ENCODE measurements at places on chromosomes 6 and 20.
A peak's percentile ranks its signal among the peaks of the same experiment; 100 is the strongest.

DNA sequence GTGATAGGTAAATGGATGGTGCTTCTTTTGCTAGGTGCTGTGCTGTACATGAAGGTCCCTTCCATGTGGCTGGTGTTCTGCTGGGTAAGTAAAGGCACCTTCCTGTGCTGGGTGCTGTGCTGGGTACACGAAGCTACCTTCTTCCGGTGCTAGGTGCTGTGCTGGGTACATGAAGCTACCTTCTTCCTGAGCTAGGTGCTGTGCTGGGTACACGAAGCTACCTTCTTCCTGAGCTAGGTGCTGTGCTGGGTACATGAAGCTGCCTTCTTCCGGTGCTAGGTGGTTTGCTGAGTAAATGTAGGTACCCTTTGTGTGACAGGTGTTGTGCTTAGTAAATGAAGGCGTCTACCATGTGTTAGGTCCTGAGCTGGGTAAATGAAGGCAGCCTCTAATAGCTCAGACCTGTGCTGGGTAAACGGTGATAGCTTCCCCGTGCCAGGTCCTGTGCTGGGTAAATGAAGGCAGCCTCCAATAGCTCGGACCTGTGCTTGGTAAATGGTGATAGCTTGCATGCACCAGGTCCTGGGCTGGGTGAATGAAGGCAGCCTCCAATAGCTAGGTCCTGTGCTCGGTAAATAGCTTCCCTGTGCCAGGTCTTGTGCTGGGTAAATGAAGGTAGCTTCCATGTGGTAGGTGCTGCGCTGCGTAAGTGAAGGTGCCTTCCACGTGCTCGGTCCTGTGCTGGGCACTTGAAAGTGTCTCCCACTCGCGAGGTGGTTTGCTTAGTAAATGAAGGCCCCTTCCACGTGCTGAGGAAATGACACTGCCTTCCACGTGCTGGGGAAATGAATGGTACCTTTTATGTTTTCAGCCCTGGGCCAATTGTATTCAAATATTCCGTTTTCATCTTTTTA is 115.5 kb downstream of the ERMARD start:
- no peak for DNase-seq

GRCh38 chr20:14445902-14446301 is 108.5 kb upstream of the FLRT3 start:
- no peak for DNase-seq

DNA sequence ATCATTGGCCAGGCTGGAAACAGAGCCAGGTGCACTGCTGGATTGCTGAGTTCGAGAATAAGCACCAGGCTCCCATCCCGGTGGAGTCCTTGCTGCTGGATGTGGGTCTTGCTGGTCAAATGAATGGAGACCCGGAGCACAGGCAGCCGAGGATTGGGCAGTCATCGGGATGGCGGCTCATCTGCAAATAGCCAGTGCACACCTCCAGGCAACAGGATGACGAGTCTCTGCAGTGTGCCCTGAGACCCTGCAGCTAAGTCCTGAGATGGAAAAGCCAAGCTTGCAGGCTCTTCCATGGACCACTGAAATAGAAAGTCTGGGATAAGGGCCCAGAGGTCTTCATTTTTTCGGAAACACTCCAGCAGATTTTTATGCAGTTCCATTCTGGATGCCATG is 143.5 kb downstream of the WDR27 start:
- no peak for DNase-seq

DNA sequence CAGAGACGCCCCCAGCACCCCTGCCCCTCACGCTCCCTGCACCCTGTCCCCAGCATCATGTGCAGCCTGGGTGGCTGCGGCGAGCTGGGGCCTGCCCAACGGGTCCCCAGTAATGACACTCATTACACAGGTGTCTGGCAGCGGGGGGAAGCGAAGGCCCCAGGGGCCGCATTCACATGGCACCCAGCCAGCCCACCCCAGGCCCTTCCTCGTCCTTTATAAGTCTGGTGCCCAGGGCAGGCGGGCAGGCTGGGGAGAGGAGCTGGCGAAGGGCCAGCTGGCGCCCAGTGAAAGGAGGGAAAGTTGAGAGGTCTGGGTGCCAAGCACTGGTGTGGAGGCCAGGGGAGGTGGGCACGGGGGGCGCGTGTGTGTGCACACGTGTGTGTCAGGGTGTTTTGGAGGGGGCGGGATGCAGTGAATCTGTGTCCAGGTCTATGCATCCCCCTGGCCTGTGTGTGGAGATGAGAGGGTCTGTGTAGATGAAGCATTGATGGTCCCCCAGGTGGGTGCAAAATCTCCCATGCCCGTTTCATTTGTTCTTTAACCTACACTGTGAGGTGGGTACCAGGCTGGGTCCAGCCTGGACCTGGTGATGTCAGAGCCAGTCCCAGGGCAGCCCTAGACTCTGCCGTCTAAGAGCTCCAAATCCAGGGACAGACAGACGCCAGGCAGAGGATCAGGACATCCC is 105.3 kb downstream of the CEBPB start:
- DNase-seq, result no peak

- no peak for DNase-seq
Measured at GRCh38 chr20:58001381-58001780, 227.1 kb downstream of the ANKRD60 start.

GRCh38 chr6:28659250-28659566 is 133.5 kb downstream of the GPX5 start:
- DNase-seq, result no peak

- DNase-seq, result no peak
Measured at GRCh38 chr6:10769419-10769818, 21.8 kb downstream of the TMEM14B start.

DNA sequence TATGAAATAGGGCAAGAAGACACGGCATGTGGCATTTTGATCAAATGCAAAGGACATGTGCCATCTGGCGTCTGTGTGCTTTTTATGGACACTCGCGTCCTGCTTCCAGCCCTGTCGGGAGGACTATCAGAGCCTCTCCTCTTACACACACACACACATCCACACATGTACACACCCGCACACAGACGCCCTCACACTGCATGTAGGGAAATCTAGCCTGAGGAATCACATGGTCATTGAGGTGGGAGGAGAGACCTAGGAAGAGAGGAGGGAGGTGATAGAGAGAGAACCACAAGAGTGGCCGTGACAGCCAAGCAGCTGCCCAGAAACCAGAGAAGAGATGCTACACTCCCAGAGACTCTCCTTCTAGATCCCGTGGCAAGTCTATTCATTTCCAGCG is 105.9 kb upstream of the CDYL start:
- DNase-seq, result no peak

DNA sequence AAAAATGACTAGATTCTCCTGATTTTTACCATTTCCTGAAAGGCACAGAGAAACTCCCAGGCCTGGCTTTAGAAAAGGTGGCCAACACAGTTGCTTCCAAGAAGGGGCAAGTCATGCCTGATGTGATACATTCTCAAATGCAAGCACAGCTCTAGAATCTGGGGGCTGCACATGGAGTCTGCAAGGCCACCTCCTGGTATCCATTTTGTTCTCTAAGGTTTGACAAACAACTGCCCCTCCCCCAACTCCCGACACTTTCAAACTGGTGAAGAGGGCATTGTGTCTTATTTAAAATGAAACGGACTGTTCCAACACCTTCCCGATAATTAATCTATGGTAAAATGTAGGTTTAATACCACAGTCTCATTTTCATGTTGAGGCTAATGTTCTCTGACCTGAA is 220.2 kb upstream of the CEP162 start:
- no peak for DNase-seq

DNA sequence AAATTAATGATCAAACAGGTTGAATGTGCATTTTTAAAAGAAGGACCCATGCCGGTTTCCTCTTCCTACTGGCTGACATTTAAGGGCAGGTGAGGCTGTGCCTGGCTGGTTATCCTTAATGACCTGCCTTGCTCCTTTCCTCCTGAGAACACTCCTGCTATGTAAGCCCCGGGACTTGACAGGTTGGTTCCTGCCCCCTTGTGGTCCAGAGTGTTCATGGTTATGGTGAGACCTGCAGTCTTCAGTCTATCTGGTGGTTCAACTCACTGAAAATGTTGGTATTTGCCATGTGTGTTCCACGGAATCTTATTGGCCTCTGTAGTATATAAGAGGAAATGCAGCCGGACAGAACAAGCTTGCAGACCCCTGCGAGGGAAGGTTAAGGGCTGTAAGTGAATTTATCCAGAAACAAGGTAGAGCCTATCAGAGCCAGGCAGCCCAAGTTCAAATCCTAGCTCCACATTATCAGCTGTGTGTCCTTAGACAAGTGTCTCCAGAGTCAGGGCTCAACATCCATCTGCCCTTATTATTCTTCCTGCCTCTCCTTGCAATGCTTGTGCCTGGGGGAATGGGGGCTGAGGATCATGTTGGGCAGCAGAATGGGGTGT is 5.2 kb upstream of the BPIFA3 start:
- DNase-seq, result peak; percentile 11

DNA sequence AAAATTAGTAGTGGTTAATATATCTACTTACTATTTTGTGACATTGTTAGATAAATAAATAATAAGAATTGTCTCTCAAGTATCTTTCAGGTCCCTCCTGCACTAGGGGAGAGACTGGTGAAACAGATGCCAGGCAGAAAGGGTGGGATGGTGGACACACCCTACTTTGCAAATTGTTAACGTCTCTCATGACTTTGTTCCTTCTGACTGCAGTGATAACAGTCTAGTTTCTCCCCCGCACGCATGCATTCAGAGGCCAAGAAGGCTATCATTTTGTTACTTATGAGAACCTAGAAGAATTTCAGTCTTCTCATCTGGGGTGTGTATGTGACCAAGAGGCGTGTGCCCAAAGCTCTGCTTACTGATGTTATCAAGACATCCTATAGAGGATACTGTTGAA is 152.3 kb downstream of the EDN1 start:
- no peak for DNase-seq

- no peak for DNase-seq
Measured at GRCh38 chr6:96073555-96073954, 57.8 kb downstream of the FUT9 start.

DNA sequence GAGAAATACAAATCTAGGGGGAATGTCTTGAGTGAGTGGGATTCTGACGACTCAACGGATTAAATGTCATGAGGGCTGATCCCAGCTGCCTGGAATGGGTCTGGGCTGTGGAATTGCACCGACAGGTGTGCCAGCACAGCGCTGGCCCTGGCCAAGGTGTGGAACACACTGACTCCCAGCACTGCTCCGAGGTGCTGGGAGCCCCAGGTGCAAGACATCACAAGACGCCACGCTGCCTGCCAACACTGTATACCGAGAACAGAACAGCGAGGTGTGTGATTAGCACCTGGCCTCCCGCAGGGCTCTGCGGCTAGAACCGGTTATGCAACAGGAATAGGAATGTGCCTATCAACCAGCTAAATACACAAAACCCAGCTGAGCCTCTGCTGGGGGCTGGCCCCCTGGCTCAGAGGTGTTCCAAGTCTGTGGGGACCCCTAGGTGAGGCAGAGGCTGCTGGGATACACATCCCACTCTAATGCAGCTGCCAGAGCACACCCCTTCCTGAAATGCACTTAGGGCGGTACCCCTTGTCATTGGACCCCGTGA is 24.8 kb upstream of the APMAP start:
- DNase-seq, result no peak

DNA sequence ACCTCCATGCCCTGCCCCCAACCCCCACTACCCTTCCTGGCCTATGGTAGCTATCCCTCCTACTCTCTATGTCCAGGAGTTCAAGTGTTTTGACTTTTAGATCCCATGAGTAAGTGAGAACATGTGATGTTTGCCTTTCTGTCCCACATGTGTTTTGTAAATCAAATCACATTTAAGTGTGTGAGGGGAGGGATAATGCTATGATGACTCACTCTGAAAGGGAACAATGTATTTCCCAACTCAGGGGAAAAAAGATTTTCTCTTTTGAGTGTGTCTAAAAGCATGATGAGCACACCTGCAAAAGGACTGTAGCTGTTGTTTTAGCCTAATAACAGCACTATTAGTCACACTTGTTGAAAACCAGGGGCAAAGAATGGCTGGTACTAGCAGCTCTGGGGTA is 193.7 kb downstream of the GJA10 start:
- DNase-seq, result no peak

GRCh38 chr6:107128175-107128574 is 12.9 kb upstream of the BEND3 start:
- no peak for DNase-seq

GRCh38 chr6:10730254-10730653 is 7.4 kb downstream of the TMEM14C start:
- DNase-seq, result no peak

DNA sequence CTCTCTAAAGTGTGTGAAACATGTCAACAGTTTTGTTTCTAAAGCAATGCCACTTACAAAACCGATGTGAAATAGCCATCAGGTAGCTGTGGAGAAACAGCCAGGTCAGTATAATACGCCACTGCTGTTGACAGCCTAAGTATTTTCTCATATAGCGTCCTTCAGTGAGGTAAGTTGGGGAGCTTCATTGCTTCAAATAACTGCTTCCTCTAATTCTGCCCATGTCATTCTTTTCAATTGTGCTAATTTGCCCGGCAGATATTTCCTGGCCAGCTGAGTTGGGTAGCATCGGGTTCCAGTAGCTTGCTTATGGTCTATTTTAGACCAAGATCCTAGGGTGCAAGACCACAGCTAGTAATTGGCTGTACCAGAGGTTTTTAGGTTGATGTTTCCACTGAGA is 2.1 kb upstream of the ARMC2 start:
- DNase-seq, result no peak

GRCh38 chr6:37099442-37099841 is 70.5 kb upstream of the PIM1 start:
- DNase-seq, result no peak

DNA sequence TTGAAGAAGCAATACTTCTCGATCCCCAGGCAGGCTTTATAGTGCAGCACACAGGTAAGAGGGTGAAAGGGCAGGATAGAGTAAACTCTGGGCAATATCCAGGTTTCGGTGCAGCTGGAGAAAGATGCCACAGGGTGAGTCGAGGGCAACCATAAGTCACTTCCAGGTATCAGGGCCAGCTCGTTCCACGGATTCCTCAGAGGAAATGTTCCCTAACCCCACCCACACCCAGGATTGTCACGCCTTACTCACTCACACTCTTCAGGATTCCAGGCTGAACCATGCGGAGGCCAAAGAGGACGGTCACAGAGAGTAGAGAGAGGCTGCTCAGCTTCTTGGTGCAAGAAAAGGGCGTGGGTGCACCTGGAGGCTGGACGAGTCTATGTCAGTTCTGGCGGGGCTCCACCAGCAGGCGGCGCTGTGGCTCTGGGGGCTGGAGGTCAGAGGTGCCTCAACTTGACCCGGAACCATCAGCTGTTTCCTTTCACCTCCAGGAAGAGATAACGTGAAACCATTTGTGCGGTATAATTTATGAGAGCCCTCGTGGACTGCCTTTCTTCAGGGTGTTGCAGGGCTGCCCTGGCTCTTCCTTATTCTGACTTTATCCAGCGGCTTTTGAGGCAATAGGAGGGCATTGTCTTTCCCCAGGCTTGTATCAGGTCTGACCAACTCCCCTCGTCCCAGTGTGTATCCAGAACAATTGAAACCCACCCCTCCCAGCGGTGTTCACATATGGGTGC is 14.5 kb upstream of the WFDC12 start:
- peak; percentile 89 for DNase-seq

DNA sequence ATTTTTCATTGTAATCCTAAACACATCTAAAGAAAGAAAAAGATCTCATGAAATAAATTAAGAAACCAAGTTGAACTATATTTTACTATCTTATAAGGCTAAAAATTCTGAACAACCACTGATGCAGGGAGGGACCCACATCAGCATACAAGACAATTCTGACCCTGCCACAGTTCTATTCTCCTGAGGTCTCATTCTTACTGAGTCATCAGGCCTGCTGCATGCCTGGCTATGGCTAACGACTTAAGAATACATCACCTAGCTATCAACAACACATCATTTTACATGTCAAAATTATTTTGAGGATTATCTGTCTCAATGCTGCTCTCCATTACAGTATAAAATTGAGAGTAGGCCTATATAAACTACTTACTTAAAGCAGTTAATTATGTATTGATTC is 52.9 kb downstream of the FBXL4 start:
- no peak for DNase-seq

GRCh38 chr6:137076277-137077068 is 31.7 kb upstream of the IL20RA start:
- DNase-seq, result peak; percentile 60
